ENCODE measurements at places on chromosomes 11 and 22.

DNA sequence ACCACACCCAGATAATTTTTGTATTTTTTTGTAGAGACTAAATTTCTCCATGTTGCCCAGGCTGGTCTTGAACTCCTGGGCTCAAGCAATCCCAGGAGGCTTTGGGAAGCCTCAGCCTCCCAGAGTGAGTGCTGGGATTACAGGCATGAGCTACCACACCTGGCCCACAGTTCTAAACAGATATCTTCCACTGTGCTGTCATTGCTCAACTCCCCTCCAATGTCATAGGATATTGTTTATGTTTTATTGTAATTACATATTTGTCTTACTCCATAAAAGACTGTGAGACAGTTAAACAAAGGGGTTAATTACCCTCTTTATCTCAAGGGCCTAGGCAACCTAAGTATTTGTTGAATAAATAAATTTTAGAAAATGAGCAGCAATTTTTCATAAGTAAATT lies 204.2 kb downstream of the GRM5 start:
- DNase-seq = no peak

DNA sequence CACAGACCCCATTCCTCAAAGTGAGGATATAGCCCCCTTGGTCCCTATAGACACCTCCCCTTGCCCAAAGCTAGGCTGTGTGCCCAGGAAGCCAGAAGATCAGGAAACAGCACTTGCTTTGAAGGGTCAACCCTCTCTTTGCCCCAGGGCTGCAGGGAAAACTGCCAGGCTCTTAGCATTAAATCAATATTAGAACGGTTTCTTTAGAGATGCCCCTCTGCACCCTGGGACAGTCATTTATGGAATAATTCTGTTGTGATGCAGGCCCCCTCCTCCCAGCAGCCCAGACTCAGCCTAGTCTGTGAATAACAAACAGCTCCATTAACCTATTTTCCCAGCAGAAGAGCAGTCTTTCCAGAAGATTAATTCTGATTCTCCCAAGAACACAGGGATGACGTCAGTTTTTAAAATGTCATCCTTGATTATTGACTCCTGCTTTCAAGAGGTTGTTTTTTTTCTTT lies 11.6 kb upstream of the CAPN5 start:
- no peak for DNase-seq

DNA sequence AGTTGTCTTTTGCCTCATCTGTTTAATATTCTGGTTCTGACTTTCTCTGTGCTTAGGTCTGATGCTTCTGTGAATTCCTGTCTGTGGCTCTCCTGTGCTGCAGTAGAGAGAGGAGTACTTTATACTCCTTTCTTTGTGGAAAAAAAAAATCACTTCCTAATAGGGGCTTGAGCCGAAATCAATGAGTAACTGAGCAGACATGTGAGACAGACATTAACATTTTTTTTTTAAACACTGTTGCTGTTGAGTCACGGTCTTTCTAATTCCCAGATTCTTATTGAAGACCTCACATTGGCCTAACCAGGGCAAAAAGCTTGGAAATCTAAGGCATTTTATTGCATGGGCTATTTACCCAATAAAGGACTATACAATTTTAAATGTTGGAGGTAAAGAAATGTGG lies 86.1 kb downstream of the GRM5 start:
- no peak for DNase-seq

DNA sequence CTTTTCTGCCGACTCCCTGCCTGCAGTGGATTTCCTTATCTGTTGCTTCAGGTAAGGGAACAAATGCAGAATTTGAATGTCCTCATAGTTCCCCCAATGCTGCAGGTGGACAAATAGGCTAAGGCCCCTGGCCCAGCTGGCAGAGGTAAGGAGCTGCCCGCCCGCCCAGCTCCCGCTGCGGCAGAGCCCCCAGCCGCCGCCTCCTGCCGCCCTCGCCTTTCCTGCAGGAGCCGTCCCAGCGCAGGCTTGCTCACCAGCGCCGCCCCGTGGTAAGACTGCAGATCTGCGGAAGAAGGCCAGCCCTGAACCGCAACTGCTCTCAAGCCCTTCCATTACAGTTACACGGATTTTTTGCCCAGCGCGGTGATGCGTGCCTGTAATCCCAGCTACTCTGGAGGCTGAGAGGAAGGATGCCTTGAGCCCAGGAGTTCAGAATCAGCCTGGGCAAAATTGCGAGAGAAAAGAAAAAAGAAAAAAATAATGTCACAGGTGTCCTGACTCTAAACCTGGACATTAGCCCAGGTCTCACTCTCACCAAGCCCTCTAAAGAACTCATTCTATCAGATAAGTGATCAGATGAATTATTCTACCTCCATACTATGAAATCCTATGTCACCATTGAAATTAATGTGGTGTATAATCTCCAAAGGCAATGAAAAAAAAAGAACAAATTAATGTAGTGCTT lies 51.2 kb upstream of the EMID1 start:
- DNase-seq = peak; percentile 71

- no peak for DNase-seq
These were observed 132.6 kb downstream of the WNT11 start for GRCh38 chr11:76073724-76074123.

GRCh38 chr11:14455648-14456430 lies 43.8 kb downstream of the COPB1 start:
- DNase-seq = no peak

DNA sequence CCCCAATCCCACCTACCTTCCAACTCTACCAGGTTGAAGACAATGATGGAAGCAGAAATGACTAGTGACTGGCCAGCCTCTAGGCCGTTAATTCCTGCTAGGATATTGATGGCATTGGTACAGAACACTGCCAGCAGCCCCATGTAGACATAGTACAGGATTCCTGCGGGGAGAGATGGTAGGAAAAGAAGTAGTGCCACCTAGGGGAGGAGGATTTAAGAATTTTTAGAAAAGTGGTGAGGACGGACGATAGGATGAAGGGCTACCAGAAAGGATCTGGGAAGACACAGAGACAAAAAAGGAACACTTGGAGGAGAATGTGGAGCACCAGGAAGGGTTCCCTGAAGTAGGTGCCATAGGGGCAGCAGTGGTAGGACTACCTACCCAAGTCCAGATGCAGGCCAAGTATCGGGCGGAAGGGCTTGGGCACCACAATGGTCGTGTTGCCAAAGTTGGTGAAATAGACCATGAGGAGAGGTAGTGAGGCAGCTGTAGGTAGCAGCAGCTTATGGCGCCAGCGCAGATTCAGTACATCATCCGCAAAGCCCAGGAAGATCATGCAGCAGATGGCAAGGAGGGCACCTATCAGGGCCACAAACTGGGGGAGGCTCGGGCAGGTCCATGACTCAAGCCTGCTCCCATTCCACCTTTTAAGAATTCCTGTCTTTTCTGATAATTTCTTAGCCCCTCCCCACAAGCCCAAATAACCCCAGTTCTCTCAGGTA lies 1.2 kb downstream of the DPAGT1 start:
- no peak for DNase-seq

DNA sequence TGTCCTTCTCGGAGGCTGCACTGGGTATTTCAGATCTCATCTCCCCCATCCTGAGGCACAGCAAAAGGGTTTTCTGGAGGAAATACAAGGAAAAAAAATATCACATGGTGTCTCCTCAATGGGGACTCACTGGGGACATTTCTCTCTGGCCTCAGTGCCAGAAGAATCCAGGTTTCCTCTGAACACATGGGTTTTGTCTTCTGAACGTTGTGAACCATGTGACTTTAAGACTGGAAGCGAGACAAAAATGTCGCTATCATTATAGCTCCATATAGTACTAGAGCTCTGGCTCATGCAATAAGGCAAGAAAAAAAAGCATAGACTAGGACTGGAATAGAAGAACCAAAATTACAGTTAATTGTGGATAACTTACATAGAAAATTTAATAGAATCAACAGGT lies 44.9 kb upstream of the RFPL3 start:
- DNase-seq = no peak

DNA sequence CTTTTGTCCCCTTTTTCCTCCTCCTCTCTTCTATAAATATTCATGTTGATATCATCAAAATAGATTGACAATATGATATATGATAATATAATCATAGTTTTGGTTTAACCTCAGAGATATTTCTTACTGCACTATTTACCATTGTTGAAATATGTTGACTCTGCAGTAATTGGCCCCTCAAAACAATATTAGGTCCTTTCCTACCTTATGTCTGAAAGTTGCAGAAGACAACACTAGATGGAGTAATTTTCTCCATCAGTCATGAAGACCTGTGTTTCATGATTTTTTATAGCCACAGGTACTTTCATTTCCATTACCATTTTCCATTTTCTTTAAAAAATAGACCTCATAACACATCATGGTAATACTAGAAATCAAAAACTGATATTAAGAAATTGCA lies 284.4 kb downstream of the LUZP2 start:
- DNase-seq = no peak

- peak; percentile 99 for DNase-seq
These were observed at the start of gene LMF2 for GRCh38 chr22:50507421-50507990. TSS of gene LMF2 (minus strand) at chr22:50507702. CDS start at chr22:50507675, 27 bp downstream.

DNA sequence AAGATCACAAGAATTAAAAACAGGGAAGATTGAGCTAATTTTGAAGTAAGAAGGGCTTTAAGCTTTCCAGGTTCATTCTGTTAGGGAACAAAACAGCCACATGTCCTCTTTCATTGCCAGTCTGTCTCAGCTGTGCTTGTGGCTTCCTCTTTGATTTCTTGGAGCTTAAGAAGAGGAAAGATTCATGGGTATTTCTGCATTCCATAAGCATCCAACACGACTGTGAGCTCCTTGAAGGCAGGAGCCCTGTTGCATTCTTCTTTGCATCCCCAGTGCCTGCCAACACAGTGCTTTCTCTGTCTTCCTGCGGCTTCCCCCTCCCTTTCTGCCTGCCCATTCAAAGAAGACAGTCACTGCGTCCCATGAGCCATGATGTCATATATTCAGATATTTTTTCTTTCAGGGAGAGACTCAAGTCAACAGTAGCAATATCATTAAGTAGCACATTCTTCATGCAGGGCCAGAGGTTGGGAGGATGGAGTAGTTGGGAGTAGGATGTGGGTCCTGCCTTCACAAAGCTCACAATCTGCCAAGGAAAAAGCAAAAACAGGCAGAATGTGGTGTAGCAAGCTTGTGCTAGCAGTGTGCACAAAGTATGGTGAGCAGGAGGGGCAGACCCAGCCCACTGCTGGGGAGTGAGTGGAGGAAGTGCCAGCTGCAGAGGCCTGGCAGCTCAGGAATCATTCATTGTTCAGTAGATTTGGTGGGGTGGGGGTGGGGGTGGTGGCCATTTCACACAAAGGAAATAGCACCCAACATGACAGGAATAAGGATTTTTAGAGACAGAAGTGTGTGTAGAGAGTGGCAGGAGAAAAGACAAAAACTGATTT lies 162.1 kb upstream of the RASSF10 start:
- no peak for DNase-seq

DNA sequence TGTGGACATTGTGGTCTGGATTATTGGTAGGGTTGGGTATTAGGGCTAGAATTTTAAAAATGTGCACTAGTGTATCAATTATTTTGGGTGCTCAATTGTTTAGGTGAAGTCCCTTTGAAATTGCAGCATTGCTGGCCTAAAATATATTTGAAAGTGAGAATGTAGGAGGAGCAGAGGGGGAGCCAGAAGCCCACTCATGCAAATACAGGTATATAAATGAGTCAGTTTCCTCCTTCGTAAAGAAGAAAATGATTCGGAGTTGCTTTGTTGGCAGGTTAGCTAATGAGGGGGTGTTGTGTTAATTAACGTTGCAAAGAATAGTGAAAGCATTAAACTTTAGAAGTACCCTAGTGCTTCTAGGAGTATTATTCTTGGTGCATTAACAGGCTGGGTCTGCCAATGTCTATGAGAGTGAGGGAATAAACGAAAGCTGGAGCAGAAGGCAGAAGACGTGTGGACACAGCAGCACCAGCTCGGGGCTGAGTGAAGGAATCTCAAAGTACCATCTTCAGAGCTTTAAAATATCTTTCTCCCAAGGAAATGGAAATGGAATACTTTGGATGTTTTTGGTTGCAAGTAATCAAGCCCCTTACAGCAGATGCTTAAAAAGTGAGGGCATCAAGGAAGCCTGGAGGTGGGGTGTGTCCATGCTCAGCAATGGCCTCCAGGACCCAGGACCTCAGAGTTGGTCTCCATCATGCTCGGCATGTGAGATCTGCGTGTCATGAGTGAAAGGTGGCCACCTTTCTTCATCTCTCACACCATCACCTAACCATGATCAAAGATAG lies 522.9 kb downstream of the NTM start:
- DNase-seq = peak; percentile 23

DNA sequence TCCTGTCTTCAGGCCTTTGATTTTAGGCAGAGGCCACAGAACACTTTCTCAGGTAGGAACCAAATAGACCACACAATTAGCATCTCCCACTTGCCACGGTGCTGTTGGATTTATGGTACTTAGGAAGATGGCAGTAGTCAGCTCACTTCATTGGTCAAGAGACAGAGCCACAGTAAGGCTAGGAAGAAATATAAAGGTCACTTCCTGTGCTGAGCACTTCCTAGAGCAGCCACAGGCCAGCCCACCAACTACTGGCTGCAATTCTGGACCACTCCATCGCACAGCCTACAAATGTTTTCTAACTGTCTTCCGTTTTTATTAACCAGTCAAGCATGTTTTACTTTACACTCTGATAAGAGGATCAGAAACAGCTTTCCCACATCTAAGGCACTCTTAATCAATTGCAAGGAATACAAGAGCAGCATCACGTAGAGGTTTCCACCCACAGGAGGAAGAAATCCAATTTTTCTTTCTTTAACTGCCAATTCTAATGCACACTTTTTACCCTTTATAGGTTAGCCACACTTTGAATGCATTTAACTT lies 54.7 kb downstream of the ABTB2 start:
- no peak for DNase-seq

DNA sequence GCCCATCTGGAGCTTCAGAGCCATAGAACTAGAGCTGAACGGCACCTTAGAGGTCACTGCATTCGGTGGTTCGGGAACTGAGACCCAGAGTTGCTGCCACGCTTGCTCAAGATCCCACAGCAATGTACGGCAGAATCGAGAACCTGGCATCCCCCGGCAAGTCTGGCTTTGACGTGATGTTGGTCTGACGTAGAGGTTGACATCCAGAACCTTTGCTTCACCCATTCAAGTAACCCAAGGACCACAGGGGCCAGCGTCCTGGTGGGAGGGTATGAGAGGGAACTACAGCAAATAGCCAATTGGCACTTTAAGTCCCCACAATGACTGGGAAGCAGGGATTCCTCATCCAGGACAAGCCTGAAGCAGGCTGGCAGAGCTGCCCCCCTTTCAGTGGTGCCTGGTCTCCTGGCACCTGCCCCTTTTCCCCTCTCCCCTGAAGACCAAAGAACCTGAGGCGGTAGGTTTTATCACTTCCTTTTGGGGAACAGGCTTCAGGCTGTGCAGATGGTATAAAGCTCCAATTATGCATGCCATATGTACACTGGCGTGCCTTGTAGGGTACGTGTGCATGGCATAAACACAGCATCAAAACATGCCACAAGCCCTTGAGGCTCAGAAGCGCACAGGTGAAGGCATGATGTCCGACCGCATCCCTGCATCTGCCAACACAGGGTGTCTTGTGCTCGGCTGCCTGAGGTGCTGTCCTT lies 15.3 kb upstream of the TEF start:
- DNase-seq = no peak

- no peak for DNase-seq
These were observed 134.1 kb downstream of the SPON1 start for GRCh38 chr11:14096606-14097005.
